CD8-positive, alpha-beta T cell (primary cell): ENCODE measurements at places on chromosomes 11 and 22.

GRCh38 chr22:30115705-30116104, 35.4 kb downstream of the HORMAD2 start:
- DNase-seq = no peak

- no peak for DNase-seq
Observed at GRCh38 chr11:1157645-1158591, at the start of gene MUC5AC. Gene MUC5AC (plus strand): TSS chr11:1157953. CDS start chr11:1158000, 47 bp downstream.

DNA sequence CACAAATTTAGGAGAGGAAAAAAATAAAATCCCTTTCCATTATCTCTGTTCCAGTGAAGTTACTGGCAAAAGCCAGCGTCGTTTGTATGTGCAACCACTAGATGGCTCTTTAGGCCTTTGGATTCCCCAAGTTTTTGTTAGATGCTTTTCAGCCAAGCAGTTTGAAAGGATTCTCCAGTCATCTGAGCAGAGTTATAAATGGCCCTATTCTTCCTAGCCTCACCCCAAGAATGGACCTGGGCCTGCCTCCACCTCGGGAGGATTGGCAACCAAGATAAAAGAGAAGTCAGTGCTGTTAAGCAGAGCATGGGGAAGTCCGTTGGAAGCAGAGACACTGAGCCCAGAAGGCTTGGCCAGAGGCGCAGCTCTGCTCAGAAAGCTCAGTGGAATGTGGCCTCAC, 15.4 kb downstream of the FAM181B start:
- no peak for DNase-seq

DNA sequence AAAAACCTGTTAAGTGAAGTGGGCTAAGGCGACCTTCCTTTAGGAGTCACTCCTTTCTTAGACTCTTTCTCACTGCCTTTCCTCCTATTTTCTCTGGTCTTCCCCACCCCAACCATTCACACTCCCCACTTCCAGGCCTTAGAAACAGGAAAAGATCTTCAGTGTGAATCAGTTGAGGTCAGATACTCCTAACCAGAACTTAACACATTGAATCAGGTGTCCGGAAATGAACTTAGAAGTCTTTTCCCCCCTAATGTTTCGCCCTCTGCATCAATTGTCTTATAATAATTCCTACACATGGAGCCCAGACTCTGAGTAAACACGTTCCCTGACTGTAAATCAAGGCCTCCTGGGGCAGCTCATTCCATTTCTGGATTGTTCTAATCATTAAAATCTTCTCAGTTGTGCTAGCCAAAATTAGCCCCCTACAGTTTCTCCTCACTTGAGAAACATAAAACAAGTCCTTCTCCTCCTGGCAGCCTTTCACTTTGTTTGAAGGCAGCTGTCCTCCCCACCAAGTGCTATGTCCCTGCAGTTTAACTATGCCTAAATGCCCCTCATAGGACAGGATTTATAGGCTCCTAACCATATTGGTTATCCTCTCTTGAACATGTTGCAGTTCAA, 32.7 kb upstream of the USP47 start:
- DNase-seq = no peak

- DNase-seq = no peak
Observed at GRCh38 chr11:70281156-70281609, 10.7 kb downstream of the PPFIA1 start.

- no peak for DNase-seq
Observed at GRCh38 chr11:80502511-80502910, 1061.7 kb upstream of the TENM4 start.
